ENCODE measurements at places on chromosomes 3 and 15.

DNA sequence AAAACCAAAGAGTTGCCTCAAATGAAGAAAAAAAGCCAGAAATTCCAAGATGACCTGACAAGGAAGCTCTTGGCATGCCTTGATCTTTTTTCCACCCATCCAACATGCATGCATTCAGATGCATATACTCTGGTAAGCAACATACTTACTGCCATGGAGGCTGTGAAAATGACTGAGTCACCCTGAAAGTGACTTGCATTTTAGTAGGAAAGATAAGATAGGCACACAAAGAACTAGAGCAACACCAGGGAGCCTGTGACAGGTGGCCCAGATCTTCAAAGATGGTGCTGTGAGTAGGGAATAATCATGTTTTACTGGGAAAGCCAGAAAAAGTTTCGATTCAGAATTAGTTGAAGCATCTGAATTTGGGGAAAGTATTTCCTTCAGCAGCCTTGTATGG, 185.1 kb upstream of the SLCO3A1 start:
- no peak for DNase-seq

DNA sequence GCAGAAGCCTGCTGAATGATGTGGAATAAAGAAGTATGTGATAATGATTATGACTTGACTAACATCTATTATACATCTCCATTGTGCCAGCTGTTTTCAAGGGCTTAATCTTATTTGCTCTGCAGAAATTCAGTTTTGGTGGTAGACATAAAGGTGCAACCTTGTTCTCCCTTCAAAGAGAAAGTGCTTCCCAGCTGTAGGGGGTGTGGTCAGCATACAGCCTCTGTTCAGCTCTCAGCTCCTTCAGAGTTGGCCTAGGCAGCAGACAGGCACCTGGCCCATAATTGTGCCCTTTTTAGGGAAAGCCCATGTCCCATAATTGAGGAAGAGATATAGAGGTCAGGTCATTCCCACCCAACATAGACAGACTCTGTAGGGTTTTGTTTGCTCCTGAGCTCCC, 104.3 kb upstream of the EOMES start:
- DNase-seq = no peak

DNA sequence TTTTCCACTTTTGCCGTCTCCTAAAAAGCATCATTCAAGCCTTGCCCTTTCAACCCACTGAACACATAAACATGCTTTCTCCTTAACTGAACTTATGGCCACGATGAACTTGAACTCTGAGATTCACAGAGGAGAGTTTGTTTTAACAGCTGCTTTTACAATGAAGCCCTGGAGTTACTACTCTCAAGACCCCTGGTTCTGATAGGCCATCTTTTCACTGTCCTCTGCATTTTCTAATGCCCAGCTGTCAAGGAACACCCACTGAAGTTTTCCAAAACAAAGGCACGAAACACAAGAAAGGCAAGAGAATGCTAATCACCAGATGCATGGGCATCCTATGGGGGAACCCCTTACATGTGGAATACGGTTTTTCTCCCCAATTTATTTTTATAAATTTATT, 100.8 kb downstream of the ADAMTS9 start:
- DNase-seq = no peak

GRCh38 chr3:123818921-123819429, 65.2 kb downstream of the MYLK start:
- no peak for DNase-seq

GRCh38 chr15:62165104-62165792, at the start of gene C2CD4B:
TSS of gene C2CD4B (minus strand) at chr15:62165285. CDS start at chr15:62164984, 301 bp downstream.
- peak; percentile 5 for DNase-seq

- no peak for DNase-seq
Observed at GRCh38 chr15:48017747-48018146, 103.0 kb upstream of the SLC24A5 start.

All from stimulated activated CD4-positive, alpha-beta T cell treated with anti-CD3 and anti-CD28 coated beads, Interleukin-2, amount 100 ng/mL, for 4 hours (primary cell).